ENCODE measurements at places on chromosomes 12 and 14.

- DNase-seq, result no peak
Measured at GRCh38 chr12:122371475-122372045, 50.9 kb downstream of the CLIP1 start.

DNA sequence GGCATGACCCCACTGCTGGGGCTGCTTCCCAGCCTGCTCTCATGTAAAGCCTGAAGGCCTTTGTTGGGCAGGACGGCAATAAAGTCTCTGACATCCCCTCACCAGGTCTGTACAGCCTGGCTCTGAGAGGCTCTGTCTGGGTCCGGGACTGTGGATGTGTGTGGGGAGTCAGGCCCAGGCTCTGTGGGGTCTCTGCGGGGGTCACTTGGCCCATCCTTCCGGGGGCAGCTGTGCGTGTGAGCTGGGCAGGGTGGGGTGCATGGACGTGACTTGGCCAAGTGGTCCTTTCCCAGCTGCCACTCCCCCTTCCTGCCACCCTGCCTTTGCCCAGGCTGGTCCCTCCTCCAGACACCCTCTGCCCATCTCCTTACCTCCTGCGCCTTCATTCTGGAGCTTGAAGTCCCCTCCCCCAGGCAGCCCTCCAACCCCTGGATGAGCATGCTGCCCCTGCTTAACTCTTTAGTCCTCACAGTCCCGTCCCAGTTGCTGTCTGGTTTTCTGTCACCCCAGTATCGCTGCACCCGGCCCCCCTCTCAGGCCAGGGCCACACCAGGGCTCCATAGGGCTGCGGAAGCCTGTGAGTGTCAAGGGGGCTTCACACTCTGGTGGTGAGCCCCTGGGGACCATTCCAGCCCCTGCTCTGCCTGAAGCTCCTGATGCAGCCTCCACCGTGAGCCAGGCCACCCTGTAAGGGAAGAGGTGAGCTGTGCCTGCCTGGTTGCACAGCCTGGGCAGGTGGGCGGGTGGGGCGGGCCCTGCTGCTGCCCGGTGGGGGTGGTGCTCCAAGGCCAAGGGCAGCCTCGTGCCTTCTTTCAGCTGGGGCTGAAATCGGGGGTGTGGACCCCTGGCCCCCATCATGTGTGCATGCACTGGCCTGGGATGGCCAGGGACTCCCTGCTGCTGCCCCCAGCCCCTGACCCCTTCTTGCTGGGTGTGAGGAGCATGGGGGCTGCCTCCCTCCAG lies 25.5 kb upstream of the KIF26A start:
- DNase-seq, result no peak

DNA sequence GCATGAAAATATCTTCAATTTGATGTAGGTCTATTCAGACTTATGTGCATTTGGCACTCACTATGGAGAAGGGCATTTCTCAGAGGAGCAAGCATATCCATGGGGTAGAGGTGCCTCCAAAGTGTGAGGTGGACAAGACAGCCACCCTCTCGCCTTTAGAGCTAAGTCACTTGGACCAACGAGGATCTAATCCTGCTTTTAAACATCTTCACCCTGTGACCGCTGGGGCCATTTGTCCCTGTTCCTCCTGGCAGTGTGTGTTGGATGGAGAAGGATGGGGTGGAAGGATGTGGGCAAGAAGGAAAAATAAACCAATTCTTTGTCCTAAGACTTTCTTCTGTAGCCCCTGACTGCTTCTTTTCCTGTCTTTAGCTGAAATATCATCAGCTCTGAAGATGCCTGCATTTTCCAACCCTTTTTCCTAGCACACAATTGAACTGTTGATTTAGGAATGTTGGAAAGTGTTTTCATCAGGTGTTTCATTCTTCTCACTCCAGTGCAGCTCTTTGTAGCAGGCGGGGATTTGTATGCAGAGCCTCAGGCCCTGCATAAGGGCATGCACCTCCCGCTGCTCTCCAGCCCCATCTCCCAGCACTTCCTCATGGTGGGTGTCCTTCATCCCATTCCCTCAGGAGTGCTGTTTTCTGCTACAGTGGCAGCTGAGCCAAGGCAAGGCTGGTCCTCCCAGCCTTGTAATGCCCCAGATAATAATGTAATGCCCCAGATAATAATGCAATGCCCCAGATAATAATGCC lies 5.3 kb downstream of the FGF6 start:
- DNase-seq, result no peak

DNA sequence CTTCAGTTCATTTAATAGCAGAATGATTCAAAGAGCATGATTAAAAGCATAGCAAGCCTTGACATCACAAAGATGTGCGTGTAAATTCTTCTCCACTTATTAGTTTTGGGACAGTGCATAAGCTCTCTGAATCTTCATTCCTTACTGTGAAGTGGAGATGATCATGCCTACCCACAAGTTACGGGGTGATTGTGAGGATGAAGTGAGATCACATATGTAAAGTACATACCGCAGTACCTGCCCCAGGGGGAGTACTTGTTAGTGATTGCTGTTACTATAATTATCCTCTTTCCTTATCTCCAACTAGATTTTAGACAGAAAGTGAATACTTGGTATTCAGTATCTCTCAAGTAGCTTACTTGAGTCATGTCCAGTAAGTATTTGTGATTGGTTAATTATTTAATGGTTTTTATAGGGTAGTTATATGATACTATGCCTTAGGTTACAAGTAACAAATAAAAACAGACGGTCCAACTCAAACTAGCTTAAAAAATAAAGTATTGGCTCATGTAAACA lies 6.0 kb downstream of the RAD9B start:
- no peak for DNase-seq

DNA sequence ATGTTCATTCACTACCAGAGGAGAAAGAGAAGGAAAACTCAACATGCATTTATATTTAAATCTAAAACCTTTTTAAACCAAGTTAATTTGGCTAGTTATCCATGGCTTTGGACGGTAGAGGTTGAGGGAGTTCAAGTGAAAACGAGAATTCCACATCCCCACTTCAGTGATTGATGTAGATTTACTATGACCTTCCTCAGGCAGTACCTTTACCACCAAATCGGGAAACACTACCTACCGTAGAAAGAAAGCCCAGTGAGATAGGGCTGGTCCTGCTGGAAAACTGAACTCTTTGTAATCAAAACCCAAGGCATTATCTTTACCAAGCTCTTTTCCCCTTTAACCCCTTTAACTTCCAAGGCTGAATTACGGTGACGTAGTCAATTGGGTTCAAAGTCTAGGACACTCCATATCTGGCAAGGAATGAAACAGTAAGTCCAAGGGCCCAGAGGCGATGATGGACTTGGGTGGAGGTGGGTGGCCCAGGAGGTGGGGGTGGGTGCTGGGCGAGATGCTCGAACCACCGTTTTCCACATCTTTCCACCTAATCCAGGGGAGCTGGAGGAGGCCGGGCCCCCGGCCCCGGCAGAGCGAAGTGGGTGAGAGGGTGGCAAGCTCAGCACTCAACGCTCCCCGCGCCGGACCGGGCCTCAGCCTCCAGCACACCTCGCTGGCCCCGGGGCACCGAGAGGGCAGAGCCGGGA lies 618 bp downstream of the SEC23A start:
- DNase-seq, result no peak

GRCh38 chr12:82522762-82523161 lies 163.9 kb upstream of the TMTC2 start:
- DNase-seq, result no peak

DNA sequence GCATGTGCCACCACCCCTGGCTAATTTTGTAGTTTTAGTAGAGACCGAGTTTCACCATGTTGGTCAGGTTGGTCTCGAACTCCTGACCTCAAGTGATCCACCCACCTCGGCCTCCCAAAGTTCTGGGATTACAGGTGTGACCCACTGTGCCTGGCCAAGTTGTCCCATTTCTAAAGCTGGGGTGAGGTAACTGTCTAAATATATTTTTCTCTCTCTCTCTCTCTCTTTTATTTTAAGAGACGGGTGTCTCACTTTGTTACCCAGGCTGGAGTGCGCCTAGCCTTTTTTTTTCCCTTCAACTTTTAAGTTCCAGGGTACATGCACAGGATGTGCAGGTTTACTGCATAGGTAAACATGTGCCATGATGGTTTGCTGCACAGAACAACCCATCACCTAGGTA lies 8.6 kb downstream of the ATF1 start:
- DNase-seq, result no peak

- no peak for DNase-seq
Measured at GRCh38 chr14:65282896-65283253, 129.7 kb upstream of the FUT8 start.

DNA sequence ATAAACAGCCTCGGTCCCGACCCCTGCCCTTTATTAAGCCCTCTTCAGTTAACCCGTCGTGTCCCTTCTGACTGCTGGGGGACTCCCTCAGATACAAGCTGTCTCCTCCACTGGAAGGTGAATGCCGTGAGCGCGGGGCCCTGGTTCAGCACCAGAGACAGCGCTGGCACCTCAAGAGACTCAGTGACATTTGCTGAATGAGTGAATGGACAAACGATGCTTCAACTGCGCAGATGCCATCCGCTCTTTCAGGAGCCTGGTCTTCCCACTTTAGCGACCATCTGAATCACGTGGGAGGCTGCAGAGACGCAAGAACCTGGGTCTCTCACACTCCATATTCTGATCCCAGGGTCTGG lies 92.6 kb upstream of the SFSWAP start:
- DNase-seq, result no peak

DNA sequence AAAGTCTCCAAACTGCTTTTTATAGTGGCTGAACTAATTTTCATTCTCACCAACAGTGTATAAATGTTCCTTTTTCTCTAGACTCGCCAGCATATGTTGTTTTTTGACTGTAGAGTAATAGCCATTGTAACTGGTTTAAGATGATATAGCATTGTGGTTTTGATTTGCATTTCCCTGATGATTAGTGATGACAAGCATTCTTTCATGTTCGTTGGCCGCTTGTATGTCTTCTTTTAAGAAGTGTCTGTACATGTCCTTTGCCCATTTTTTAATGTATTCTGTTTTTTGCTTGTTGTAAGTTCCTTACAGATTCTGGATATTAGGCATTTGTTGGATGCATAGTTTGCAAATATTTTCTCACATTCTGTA lies 404.9 kb downstream of the FLRT2 start:
- DNase-seq, result no peak

DNA sequence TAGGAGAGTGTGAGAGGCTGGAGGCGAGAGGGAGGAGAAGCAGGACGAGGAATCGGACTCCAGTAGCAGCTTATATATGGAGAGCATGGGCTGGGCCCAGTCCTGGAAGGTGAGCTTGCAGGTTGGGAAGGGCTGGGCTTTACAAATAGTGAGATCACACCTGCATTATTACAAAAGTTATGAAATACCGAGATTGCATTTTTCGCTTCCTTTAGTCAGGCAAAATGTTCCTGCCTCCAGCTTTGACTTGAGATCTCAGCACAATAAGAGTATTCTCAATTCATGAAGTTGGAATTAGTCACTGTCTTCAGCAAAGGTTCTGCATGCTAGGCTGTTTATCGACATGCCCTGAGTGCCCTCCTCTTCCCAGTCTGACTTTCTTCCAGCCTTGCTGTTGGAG lies at the start of gene KRT6B:
TSS of gene KRT6B (minus strand) at position 46 of the 400 bp plus-strand sequence. CDS start 68 bp downstream, outside the sequence.
- no peak for DNase-seq

GRCh38 chr14:102203382-102203781 lies 63.7 kb downstream of the WDR20 start:
- no peak for DNase-seq

DNA sequence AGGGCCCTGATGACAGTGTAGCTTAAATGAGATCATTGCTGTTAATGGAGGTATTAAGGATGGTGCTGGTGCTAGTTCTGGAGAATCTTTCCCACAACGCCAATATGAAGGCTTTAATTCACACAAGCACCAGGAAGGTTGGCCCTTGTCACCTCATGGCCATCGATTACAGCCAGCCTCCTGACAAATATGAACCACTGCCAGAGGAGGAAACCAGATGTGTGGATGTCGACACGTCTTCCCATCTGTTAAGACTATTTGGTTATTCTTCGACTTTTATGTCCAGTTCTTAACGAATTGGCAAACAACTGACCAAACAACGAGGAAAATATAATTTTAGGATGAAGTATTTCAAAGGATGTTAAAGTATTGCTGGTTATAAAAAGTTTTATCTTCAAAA lies 79.5 kb downstream of the PIK3C2G start:
- DNase-seq, result no peak

DNA sequence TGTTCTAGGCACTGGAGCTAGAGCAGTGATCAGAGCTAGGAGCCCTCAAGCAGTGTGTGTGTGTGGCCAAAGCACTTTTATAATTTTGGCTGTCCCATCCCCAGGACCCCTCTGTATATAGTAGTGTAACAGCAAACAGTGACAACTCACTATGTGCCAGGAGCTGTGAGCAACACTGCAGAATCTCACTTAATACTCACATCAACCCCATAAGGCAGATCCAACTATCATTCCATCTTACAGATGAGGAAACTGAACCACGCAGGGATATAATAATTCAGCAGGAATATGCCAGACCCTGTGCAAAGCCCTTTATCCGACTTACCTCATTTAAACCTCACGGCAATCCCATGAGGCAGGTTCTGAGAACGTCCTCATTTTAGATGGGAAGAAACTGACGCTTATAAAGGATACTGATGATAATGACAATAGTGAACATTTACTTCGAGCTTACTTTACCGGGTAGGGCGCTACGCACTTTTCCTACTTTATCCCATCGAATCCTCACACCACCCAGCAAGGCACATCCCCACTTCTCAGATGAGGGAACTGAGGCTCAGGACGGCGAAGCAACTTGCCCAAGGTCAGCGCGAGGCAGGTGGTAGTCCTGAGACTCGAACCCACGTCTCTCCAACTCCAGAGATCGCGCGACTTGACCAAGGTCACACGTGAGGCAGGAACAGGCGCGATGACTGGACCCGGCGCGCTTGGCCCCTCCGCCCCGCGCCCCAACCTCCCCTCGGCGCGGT lies 687 bp downstream of the RAB35 start:
- DNase-seq, result peak; percentile 49

- no peak for DNase-seq
Measured at GRCh38 chr12:116436561-116437249, 122.5 kb upstream of the MAP1LC3B2 start.

DNA sequence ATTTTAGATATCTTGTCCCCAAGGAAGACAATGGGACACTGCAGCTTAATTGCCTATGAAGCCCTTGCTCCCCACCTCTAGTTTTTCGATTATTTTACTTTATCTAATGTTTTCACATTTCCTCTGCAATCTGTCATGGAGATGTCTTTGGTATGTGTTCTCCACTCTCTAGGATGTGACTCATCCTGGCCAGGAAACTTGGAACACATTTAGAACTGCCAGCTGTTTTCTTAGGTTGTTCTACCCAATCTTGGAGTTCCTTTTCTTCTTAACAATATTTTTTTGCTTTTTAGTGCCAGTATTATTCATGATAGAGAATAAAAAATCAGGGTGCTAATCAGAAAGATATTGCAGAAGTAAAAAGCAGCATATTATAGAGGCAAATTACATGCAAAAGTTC lies 101.7 kb upstream of the CLEC14A start:
- no peak for DNase-seq

DNA sequence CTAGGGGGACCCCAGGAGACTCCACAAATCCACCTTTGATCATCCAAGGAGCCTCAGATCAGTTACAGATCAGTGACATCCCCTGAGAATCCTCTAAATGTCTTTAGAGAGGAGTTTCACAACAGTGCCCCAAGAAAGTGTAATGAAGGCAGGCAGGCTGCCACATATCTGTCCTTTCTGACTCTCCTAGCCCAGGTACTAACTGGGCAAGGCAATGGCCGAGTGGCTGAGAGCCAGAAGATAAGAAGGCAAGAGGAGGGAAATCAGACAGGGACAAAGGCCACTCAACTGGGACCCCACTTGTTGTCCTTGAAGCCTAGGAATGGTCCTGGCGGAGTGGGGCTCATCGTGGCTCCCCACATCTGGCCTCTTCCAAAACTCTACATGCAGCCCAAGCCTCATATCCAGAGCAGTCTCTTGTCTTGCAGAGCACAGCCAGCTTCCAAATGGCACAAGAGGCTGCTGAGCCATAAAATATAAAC lies 11.6 kb downstream of the ACTN1 start:
- no peak for DNase-seq

GRCh38 chr12:114480337-114481199 lies 74.6 kb upstream of the TBX5 start:
- DNase-seq, result no peak
